ENCODE measurements at places on chromosomes 13 and 19.

DNA sequence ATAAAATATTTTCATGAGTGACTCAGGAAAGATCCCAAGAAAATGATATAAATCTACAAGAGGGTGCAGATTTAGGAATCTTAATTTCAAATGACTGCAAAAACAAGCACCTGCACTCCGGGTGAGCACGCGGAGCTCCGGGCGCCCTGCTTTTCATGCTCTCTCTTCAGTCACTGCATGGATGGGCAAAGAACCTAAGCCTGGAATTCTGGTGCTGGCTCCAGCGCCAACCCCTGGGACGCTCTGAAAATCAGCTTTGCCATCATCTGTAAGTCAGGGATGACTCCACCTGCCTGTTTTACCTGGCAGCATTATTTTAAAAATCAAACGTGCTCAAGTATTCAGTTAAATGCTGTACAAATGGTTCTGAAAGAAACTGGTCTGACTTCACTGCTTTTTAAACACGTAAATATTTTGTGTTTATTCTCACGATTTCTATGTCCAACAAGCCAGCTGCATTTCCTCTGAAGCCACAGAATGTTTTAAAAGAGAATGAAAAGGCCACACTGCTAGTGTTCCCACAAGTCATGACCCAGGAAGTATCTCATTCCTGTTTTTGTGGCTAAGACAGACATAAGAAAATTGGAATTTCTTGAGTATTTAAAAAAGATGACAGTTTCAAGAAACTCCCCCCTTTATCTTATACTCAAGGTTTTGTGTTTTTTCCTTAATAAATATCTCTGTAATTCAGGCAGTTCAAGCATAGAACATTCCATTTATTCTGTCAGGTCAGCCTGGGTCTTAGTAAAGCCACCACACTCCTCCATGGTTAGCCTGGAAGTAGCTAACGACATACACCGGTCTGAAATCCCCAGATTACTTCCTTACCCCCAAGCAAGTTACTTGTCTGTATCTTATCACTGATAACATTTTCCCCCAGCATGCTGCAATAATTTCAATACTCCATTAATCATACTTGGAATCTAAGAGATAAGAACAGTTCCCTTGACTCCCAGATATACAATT lies 81.1 kb downstream of the COL4A1 start:
- DNase-seq = no peak
- H3K27ac ChIP-seq = no peak overlapping the region
- no peaks in the 10 kb centered on the region for H3K36me3 ChIP-seq
- peaks cover 3% of the 10 kb centered on the region for H3K27me3 ChIP-seq
- no peak overlapping the region for H3K4me3 ChIP-seq

DNA sequence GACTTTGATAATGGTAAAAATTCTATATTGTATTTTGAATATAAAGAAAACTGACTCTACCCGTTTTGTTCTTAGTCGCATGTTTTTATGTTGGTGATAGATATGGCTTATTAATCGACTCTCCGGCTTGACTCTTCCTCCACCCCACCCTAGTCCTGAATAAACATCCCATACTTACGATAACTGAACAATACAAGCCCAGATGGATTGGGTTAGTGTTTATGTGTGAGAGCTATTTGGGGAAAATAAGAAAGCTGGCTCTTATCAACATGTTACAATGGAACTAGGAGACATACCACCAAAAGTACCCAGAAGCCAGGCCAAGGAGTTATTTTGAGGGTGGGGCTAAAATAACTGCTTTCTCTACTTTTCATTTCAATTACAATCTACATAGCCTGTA lies 796.3 kb downstream of the DIAPH3 start:
- H3K36me3 ChIP-seq = no peaks in the 10 kb centered on the region
- no peaks in the 10 kb centered on the region for H3K27me3 ChIP-seq
- no peak overlapping the region for H3K4me3 ChIP-seq
- no peaks in the 10 kb centered on the region for H3K4me1 ChIP-seq
- no peak for DNase-seq

- no peak overlapping the region for H3K4me3 ChIP-seq
- no peaks in the 10 kb centered on the region for H3K4me1 ChIP-seq
- H3K27ac ChIP-seq = no peak overlapping the region
- DNase-seq = no peak
- H3K36me3 ChIP-seq = no peaks in the 10 kb centered on the region
These were observed 57.4 kb downstream of the PEPD start for GRCh38 chr19:33464010-33464732.

DNA sequence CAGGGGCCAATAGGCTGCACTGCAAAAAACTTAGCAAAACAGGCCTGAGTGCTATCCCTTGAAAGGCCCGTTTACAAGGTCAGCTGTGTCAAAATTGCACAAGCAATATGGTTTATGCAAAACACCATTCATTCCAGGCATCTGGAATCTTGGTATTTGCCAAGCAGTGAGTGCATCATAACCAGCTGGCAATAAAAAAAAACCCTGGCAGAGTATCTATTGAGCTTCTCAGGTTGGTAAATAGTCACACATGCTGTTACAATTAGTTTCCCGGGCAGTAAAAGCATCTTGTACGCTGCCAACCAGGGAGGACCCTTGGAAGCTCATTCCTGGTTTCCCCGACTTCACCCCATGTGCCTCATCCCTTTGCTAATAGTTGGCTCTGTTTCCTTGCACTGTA lies 21.3 kb downstream of the ZNF77 start:
- no peak overlapping the region for H3K27ac ChIP-seq
- no peak overlapping the region for H3K4me3 ChIP-seq
- DNase-seq = no peak
- peaks cover 2% of the 10 kb centered on the region for H3K36me3 ChIP-seq

GRCh38 chr19:6730153-6730804 lies 7.1 kb downstream of the GPR108 start:
- H3K27me3 ChIP-seq = no peaks in the 10 kb centered on the region
- H3K27ac ChIP-seq = no peak overlapping the region
- peaks cover 13% of the 10 kb centered on the region for H3K4me1 ChIP-seq
- H3K36me3 ChIP-seq = no peaks in the 10 kb centered on the region
- no peak for DNase-seq

GRCh38 chr13:101433895-101434294 lies 17.6 kb upstream of the NALCN start:
- no peaks in the 10 kb centered on the region for H3K36me3 ChIP-seq
- no peak for DNase-seq
- H3K27me3 ChIP-seq = no peaks in the 10 kb centered on the region
- no peak overlapping the region for H3K4me3 ChIP-seq
- no peak overlapping the region for H3K27ac ChIP-seq
- H3K4me1 ChIP-seq = no peaks in the 10 kb centered on the region

DNA sequence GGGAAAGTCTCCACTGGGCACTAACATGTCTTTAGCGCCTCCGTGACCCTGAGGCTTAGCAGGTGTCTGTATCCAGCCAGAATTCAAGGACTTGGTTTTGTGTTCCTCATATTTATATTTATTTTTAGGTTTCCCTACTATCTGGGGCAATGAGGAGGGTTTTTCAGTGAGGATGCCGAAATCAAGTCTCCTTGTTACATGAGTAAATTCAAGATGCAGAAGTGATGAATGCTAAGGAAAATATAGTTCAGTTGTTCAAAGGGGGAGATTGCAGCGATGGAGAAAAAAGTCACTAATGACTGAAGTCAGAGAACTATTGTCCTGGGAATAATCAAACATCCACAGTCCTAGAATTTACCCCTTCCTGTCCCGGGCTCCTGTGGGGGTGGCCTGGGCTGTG lies 791 bp upstream of the ADGRE2 start:
- H3K27me3 ChIP-seq = peaks cover 20% of the 10 kb centered on the region
- H3K27ac ChIP-seq = no peak overlapping the region
- DNase-seq = no peak
- H3K4me3 ChIP-seq = no peak overlapping the region
- no peaks in the 10 kb centered on the region for H3K36me3 ChIP-seq

DNA sequence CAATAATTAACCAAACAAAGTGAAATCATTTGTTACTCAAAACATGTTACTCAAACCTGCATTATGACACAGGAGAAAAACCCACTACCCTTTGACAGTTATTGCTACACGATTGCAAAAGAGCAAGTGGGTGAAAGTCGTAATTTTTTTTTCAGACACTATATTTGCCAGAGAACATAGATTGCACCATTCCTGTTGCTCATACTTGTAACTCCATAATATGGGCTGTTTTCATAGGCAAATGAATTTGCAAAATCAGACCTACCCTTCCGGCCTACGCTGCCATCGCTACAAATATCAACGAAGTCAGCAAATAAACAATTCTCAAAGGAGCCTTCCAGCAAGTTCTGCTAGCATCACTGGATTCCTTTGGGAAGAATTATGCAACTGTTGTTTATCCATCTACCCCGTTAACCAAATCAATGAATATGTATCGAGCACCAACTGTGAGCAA lies 396.5 kb downstream of the IRS2 start:
- no peak overlapping the region for H3K27ac ChIP-seq
- no peaks in the 10 kb centered on the region for H3K4me1 ChIP-seq
- no peak for DNase-seq

DNA sequence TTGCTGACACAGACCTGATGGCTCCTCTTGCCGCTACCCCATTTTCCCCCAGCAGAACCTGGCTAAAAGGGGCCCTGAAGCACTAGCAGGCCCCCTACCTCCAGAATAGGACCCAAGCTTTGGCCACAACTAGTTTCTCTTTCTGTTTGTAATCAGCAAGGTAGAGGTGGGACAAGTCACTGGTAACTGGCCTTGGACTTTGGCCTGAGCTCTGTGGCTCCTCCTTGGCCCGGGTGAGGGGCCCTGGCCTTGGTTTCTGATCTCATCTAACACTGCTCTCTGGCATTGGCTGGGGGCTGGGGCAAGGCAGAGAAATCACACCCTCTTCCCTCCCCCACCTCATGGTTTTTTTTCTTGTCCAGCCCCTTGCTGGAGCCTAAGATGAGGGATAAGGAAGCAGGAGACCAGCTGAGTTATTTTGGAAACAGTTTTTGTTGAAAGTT lies 2.1 kb downstream of the CALM3 start:
- peaks cover 19% of the 10 kb centered on the region for H3K4me1 ChIP-seq
- peaks cover 35% of the 10 kb centered on the region for H3K36me3 ChIP-seq
- H3K27ac ChIP-seq = no peak overlapping the region

- no peak overlapping the region for H3K27ac ChIP-seq
- H3K27me3 ChIP-seq = no peaks in the 10 kb centered on the region
- H3K4me3 ChIP-seq = no peak overlapping the region
- H3K4me1 ChIP-seq = peaks cover 89% of the 10 kb centered on the region
- no peak for DNase-seq
These were observed 4.9 kb upstream of the LILRA4 start for GRCh38 chr19:54343868-54344267.

GRCh38 chr13:23690668-23691067 lies 120.5 kb downstream of the TNFRSF19 start:
- no peaks in the 10 kb centered on the region for H3K27me3 ChIP-seq
- H3K4me3 ChIP-seq = no peak overlapping the region
- no peaks in the 10 kb centered on the region for H3K36me3 ChIP-seq
- DNase-seq = no peak
- no peak overlapping the region for H3K27ac ChIP-seq
- H3K4me1 ChIP-seq = no peaks in the 10 kb centered on the region

GRCh38 chr19:2015608-2015950 lies at the start of gene BTBD2:
Gene BTBD2 (minus strand): TSS chr19:2015714. CDS start chr19:2015703, 11 bp downstream.
- no peaks in the 10 kb centered on the region for H3K27me3 ChIP-seq
- DNase-seq = peak; percentile 54
- H3K4me3 ChIP-seq = peak within 1 kb of the TSS; percentile 55
- peaks cover 24% of the 10 kb centered on the region for H3K4me1 ChIP-seq

GRCh38 chr13:27355894-27356293 lies 68.5 kb upstream of the GTF3A start:
- DNase-seq = no peak
- H3K4me3 ChIP-seq = no peak overlapping the region
- H3K36me3 ChIP-seq = no peaks in the 10 kb centered on the region
- no peak overlapping the region for H3K27ac ChIP-seq

DNA sequence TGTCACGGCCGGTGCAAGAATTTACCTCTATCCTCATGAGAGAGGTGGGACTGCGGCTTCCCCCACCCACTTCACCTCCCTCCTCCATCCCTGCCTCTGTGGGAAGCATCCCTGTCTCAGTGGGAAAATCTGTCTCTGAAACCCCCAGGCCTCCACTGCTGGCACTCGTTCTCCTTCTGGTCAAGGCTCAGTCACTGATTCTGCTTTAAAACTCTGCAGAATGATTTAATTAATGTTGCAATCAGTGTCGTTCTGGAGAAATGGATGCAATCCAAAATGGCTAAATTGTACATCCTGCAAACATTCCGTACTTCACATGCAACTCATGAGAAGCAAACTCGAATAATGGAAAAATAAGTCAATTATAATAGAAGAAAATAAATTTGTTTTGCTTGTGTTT lies 5.6 kb downstream of the RASL11A start:
- peaks cover 6% of the 10 kb centered on the region for H3K4me1 ChIP-seq

GRCh38 chr13:22187329-22187728 lies 516.5 kb downstream of the FGF9 start:
- no peaks in the 10 kb centered on the region for H3K36me3 ChIP-seq
- no peaks in the 10 kb centered on the region for H3K27me3 ChIP-seq
- DNase-seq = no peak
- H3K27ac ChIP-seq = no peak overlapping the region
- H3K4me3 ChIP-seq = no peak overlapping the region
- no peaks in the 10 kb centered on the region for H3K4me1 ChIP-seq

- H3K4me1 ChIP-seq = no peaks in the 10 kb centered on the region
- H3K27me3 ChIP-seq = no peaks in the 10 kb centered on the region
- no peak overlapping the region for H3K4me3 ChIP-seq
These were observed 54.9 kb downstream of the DPY19L3 start for GRCh38 chr19:32460476-32460875.

DNA sequence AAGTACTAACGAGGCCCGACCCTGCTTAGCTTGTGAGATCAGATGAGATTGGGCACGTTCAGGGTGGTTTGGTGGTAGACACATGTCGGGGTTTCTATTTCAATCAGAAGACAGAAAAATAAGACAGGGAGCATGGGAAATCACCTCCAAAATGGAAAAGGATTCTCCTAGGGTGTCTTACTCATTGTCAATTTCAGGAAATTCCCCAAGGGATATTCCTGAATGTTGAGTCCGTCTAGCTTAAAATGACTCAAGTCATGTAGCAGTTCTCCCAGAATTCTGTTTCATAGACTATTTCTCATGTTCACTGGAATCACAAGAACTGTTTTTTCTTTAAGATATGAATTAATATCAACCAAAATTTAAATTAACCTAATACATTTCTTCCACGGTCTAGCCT lies 380.1 kb downstream of the EFNB2 start:
- no peaks in the 10 kb centered on the region for H3K4me1 ChIP-seq
- H3K27ac ChIP-seq = no peak overlapping the region
- H3K27me3 ChIP-seq = no peaks in the 10 kb centered on the region
- no peaks in the 10 kb centered on the region for H3K36me3 ChIP-seq
- H3K4me3 ChIP-seq = no peak overlapping the region

DNA sequence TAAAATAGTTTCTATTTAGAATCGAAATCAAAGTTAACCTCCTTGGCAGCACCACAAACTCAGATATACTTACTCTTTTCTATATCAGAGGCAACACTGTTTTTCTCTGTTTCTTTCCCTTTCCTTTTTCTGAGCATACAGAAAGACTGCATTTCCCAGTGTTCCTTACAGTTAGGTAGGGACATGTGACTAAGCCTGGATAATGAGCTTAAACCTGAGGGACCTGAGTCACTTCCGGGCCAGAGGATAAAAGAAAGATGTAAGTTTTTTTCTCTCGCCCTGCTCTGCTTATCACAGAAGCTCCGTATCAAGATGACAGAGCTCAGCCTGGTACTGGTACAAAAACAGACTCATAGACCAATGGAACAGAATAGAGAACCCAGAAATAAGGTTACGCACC lies 531.9 kb downstream of the KLF12 start:
- no peak overlapping the region for H3K27ac ChIP-seq
- no peaks in the 10 kb centered on the region for H3K27me3 ChIP-seq
- DNase-seq = no peak
- no peaks in the 10 kb centered on the region for H3K36me3 ChIP-seq
- no peaks in the 10 kb centered on the region for H3K4me1 ChIP-seq
- H3K4me3 ChIP-seq = no peak overlapping the region

All from B cell (primary cell).